ENCODE measurements at places on chromosomes 1 and 21.

- no peak for DNase-seq
Observed at GRCh38 chr1:248817065-248817464, 8.7 kb downstream of the SH3BP5L start.

DNA sequence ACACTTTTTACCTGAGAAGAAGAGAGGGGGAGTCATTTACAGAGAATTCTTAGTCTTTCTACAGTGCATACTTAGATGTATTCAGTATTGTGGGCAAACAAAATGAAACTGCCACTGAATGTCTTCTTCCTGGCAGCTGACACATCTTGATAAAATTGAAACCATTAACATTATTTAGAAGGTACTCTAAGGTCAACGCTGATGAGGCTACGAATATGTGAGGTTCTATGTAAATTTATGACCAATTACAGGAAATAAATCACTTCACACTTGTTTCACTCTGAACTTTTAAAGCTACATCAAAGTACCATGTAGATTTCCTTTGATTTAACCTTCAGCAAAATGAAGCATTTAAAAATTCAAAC lies 51.3 kb upstream of the GFI1 start:
- DNase-seq: no peak

- no peak for DNase-seq
Observed at GRCh38 chr1:69438056-69438795, 129.5 kb upstream of the LRRC7 start.

DNA sequence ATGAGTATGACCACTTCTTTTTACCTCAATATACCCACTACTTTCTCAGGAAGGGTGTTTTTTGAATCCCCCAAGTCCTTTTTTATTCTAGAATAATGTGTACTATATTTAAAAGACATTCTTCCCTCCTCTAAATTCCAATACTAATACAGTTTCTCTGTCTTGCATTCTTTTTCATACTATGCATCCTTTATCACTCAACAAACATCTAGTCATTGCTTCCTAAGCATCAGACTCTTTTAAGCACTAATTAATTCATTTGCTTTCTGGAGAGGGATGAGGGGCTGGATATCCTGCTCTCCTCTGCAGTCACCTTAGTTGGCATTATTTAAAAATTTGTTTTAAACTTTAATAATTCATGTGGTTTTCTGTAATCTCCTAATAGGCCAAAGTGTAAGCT lies 838.8 kb downstream of the KCNT2 start:
- no peak for DNase-seq

GRCh38 chr1:245160741-245161400 lies 6.1 kb downstream of the KIF26B start:
- no peak for DNase-seq

DNA sequence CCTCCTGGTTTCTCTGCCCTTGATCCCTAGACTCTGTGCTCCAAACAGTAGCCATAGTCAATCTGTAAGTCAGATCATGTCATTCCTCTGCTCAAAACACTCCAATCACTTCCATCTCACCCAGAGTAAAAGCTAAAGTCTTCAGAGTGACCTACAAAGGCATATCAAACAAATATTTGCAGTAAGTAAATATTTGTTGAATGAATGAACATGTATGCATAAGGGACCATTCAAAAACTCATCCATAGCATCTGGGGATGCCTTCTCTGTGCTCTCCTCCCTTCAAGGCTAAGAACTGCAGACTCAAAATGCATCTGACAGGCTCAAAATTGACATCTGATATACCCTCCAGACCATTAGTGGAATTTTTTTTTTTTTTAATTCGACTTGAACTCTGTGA lies 18.1 kb upstream of the AK5 start:
- DNase-seq: no peak

- DNase-seq: no peak
Observed at GRCh38 chr1:158951956-158952355, 20.6 kb downstream of the PYHIN1 start.

DNA sequence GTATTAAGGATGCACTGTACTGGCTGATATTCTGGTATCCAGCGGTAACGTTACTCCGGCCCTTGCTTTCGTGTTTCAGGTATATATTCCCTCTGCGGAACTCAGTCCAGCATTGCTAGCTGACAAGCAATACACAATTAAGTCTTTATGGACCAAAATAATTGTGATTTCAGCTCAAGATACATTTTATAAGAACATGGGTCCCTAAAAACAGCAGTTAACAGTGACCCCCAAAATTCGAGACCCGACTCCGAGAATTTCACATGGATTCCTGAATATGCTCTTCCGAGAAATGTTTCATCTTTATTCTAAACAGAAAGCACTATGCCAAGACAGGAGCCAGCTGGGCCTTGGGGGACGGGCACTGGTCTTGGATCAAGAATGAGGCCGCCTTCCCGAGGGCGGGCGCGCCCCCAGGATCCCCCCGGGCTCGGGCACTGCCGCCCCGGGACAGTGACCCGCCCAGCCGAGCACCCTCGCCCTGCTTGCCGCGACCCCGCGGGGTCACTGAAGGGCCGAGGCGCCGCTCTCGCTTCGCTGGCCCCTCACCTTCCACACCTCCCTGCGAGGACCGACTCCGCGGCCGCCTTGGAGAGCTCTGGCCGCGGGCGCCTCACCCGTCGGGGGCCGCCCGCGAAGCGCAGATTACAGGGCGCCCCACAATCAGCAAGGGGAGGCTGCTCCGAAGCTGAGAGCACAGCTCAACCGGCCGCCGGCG lies 610 bp downstream of the SCYL3 start:
- DNase-seq: no peak

DNA sequence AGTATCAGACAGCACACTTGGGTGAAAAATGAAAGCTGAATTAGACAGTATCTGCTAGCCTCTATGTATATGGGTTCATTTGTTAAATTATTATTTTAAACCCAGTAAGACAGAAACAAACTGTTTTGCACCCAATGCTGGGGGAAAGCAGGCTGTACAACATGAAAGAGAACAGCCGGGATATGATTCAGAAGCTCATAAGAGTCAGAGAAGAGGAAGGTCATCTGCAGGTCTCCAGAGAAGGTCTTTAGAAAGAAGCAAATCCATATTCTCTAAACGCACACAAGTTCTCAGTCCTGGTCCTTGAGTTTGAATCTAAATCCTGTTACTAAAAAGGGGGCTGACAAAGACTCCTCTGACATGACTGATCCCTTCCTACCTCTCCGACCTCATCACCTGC lies 155.1 kb downstream of the SIPA1L2 start:
- no peak for DNase-seq

- no peak for DNase-seq
Observed at GRCh38 chr1:119209596-119210295, 69.3 kb upstream of the WARS2 start.

DNA sequence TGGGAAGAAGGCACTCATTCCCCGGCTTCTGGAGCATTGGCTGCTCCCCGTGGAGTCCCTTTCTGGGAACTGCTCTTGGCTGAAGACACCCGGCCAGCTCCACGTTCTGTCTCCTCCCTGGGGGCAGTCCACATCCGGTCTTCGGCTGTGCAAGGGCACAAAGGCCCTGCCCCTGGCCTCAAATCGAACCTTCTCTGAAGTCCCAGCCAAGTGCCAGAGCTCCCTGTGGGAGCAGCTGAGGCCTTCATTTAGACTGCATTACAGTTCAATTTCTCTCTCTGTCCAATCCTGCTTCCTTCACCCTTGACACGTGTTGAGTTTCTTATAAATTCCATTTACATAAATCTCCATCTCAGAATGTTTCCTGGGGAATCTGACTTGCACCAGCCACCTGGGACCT lies 132.9 kb upstream of the POU3F1 start:
- DNase-seq: no peak
